ENCODE measurements at places on chromosomes 13 and 19.
A peak's percentile ranks its signal among the peaks of the same experiment; 100 is the strongest.

GRCh38 chr13:95552208-95552538 is 347 bp upstream of the CLDN10 start:
- no peak for DNase-seq

DNA sequence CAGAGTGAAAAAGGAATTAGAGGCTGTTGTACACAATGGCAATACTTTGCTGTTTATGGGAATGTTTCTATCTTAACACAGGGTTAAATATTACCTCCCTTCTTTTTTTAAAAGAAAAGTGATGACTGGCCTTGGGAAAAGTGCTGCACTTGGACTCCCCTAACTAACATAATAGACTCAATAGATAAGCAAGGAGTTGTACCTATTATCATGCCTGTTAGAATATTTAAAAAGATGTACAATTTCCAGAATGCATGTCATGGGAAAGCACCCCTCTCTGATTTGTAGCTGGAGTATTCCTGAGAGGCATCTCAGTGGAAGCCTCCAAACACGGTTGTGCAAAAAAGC is 79.3 kb upstream of the GPC6 start:
- no peak for DNase-seq

GRCh38 chr13:50152224-50152623 is 137.0 kb downstream of the KCNRG start:
- DNase-seq, result no peak

DNA sequence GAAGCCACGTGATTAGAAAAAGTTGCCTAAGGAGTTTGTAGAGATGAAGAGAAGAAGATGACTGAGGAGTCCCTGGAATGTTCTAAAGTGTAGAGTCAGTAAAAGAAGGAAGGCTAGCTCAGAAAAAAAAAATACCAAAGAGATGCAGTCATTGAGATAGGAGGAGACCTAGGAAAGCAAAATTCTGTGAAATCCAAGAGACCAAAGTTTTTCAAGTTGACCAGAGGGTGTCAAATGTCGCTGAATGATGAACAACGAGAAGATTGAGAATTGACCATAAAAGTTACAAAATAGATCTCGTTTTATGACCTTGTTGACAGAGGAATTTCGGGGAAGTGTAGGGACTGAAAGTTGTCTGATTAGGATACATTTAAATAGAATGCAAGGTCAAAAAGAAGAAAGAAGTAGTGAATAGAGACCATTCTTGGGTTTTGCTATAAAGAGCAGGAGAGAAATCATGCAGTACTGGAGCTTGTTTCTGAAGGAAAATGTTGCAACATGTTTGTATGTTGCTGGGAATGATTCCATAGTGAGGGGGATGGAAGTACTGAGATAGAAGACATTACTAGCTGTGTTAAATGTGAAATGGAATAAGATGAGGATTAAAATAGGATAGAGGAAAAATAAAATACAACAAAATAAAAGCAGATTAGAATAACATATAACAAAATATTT is 30.2 kb upstream of the HTR2A start:
- peak; percentile 45 for DNase-seq

DNA sequence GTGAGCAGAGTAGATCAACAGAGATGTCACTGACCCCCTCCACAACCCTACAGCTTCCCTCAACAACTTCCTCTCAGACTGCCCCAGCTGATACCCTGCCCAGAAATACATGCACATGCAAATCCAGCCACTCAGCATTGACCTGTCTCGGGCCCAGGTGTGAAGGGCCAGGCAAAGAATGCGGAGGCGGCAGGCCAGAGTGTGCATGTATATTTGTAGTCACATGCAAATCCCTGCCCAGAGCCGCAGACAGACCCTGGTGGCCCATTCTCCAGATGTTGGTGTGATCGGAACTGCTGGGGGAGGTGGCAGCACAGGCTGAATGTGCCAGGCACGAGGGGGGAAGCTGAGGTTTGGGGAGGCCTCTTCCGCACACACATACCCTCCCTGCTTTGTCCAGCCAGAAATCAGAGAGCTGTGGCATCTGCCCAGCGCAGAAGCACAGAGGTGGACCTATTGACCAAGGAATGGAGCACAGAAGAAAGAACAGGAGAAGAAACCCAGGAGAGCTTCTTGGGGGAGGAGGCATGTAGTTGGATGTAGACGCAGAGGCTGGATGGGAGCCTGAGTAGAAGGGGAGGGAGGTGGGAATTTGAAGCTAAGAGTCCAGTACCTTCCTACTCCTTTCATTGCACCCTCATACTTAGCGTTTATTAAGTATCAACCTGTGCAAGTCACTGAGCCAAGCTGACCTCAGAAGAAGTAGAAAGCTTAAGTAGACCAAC is 14.4 kb downstream of the MEF2B start:
- no peak for DNase-seq

DNA sequence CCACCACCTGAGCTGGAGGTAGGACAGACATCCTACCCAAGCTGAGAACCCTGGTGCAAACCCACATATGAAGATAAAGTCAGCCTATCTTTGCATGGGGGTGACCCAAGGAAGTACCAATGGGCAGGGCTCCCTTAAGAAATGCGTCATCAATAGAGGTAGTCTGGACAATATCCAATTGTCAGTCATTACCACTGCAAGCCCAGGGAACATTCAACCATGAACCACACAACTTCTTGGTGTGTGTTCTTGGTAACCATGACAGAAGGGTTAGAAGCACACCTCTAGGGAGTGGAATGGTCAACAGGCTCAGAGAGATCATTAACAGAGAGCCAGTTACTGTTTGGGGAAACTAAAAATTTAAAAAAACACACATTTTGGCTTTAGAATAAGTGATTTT is 34.7 kb upstream of the DOCK9 start:
- no peak for DNase-seq

DNA sequence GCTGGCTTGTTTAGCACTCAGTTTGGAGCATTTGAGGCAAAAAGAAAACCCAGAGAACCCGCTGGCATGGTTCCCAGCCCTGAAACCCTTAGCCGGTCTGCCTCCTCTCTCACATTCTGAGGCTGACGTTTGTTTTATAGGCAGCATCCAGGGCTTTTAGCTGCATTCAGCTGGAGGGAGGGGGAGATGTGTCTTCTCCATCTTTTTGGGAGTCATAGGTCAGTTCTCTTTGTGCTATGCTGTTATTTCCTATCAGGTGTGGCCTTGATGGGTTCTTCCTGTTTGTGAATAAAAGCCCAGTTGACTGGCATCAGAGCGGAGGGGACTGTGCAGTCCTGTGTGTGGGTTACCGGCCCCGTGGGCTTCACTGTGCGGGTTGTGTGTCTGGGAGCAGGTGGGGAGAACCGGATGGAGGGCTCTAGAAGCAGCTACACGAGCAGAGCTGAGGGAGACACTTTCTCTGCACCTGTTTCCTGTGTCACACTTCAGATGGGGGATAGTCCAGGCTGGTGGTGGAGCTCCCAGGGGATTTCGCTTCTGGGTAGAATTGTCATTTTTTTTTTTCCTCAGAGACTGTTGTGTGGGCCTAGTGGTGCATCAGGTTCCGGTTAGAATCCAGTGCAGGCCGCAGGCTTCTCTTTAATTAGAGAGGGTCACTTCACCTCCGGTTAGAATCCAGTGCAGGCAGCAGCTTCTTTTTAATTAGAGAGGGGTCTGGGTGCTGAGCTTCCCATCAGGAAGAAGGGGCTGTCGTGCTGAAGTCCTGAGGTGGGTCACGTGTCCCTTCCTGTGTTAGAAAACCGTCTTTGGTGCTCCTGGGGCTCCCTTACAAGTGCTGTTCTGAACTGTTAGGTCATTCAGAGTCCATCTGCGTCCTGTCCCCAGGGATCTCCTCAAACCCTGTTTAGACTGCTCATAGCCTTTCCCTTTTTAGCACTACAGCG is 69.6 kb downstream of the ARHGEF7 start:
- DNase-seq, result no peak

GRCh38 chr19:8655340-8655709 is 24.9 kb downstream of the NFILZ start:
- DNase-seq, result no peak

GRCh38 chr13:86870444-86870843 is 800.7 kb upstream of the SLITRK5 start:
- no peak for DNase-seq

DNA sequence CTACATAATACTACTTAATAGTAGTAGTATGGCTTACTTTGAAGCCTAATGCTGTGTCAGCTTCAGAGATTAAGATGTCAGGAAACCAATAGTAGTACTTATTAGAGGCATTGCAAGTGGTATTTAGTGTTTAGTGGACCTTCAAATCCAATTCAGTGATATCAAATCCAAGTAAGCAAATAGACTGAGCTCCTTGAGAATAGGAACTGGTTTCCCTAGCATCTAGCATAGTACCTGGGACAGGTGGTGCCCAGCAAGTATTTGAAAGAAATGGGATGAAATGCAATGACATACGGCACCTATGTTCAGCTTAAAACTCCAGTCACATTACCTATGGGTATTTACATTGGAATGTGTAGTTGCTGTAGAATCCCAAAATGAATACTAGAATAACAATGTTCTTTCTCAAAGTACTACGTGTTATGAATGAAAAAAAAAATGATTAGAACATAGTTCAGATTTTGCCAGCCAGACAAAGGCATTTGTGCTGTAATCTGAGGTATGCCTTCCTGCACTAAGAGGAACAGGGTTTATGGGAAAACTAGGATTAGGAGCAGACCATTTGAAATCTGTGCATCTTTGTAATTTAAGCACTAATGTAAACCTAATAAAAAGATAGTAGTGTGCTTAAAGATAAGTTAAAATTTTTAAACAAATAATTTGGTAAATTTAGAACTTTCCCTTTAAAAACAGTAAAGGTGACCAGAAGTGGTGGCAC is 17.1 kb downstream of the LSM14A start:
- no peak for DNase-seq

DNA sequence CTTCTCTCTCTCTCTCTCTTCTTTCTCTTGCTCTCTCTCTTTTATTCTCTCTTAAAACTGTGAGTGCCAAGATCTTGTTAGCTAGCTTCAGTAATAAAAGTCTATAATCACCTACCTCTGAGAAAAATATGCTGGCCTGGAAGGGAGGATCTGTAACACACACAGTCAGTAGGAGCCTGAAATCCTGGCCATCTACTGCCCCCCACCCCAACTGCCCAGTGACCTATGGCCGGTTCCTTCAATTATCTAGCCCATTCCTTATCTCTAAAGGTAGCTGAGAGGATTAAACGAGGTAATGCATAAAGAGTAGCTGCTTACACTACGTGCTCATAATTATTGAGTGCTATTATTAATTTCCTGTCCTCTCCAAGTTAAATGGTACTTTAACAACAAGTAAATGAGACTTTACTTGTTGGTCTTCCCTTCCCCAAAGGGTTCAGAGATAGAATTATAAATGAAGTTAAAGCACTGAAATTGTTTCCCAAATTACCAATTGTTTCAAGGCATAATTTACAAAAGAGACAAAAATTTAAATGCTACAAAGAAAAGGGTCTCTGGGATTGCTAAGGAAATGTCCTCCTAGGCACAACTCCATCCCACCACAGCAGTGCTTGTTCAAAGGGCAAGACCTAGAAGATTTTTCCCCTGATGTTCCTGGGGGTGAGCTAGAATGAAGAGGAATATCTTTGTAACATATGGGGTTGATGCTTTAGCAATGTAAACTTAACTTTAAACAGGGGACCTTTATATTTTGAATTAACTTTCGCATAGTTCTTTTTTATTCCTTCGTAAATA is 1.8 kb downstream of the LCP1 start:
- no peak for DNase-seq

- no peak for DNase-seq
Observed at GRCh38 chr19:43782311-43782660, 1.5 kb upstream of the KCNN4 start.

DNA sequence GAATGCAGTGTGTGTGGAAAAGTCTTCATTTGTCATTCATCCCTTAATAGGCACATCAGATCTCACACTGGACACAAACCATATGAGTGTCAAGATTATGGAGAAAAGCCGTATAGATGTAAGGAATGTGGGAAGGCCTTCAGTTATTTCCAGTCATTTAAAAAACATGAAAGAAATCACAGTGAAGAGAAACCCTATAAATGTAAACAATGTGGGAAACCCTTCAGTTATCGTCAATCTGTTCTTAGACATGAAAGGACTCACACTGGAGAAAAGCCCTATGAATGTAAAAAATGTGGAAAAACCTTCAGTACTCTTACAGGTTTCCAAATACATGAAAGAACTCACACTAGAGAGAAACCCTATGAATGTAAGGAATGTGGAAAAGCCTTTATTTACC is 45.3 kb downstream of the ZNF136 start:
- DNase-seq, result no peak

- no peak for DNase-seq
Observed at GRCh38 chr13:73096638-73097037, 37.8 kb downstream of the KLF5 start.

DNA sequence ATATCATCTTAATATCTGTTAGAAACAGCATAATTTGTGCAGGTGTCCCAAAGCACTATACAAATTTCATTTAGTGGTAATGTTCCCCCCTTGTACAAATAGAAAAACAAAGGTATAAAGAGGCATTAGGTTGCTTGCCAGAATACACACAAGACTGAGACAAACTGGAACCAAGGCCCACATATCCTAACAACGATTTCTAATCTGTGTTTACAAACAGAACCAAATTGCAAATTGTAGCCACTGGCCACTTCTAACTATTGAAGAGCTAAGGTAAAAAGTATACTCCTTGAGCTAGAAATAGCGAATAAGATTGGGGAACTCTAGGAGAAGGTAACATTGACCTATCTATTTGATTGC is 526.1 kb downstream of the KLF12 start:
- no peak for DNase-seq
